ENCODE measurements at places on chromosomes 16 and 17.
A peak's percentile ranks its signal among the peaks of the same experiment; 100 is the strongest.

DNA sequence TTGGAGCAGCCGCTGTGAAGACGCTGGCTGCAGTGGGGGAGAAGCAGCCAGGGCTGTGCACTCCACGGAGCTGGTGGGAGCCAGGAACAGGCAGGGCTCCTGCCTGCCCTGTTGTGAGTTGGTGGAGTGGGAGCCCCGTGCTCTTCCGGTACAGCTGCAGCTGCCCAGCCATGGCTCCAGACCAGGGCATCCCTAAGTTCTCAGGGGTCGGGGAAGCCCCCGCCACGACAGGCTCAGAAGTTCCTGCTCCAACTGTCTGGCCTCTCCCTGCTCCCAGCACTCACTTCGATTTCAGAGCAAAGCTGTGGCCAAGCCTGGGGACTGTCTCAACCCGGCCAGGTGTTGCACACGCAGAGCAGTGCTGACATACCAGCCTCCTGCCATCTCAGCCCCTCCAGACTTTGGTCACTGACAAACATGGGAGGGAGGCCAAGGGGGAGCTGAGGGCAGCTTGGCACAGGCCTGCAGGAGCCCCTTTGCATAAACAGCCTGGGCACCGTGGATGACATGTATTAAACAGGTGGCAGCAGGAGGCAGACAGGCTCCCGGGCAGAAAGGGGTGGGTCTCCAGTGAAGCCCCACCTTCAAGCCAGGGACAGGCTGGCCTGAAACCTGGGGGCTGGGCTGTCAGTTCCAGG is 13.9 kb upstream of the KDM8 start:
- no peak for DNase-seq

DNA sequence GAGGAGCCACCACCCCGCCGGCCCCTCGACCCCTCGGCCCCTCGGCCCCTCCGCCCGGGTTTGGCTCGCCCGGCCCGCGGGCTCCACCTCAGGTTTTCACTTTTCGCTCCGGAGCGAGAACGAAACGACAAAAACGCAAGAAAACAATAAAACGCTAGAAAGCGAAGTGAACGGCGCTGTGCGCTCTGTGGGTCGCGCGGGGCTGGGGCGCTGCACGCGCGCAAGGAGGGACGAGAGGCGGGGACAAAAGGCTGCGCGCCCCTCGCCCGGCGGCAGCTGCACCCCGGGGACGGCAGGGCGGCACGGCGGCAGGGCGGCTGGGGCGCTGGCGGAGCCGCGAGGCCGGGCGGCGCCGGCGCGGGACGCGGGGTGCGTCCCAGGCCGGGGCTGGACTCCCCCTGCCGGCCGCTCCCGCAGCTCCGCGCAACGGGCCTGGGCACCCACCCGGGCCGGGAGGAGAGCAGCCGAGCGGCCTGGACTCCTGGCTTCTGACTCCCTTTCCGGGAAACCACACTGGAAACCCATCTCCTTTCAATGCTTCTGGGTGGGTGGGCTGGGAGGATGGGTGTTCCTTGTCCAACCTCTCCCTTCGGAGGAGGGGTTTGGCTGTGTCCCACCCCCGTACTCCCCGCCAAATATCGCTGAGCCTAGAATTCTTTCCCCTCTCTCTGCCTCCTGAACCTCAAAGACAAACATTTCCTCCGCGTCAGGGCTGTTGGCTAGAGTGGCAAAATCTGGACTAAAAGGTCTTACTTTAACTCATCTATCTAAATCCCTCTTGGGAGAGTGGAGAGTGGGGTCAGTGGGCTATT is 9.9 kb downstream of the TBX2 start:
- DNase-seq, result no peak

DNA sequence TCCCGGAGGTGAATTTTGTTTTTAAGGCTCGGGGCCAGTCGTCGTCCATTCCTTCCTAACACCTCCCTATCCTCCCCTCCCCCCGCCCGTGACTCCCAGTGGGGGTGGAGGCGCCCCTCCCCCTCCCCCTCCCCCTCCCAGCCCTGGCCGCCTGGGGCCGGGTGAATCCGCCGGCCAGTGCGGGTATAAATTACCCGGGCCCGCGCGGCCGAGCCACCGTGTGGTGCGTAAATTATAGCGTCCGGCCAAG is 2.0 kb upstream of the GSE1 start:
- DNase-seq, result no peak

DNA sequence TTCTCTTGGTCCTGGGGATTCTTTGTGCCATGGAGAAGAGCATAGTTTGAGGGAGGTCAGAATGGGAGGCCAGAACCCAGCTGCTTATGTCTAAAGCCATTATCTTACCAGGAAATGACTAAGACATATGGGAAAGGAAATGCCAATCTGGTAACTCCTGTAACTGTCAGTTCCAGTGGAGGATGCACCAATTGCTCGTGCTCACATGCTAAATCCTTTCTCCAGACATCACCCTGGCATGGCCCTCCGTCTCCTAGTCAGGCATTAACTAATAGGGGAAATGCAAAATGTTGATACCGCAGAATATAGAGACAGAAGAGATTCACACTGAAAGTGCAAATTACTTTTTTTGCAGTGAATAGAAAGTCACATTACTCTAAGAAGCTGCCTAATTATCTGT is 255.6 kb upstream of the HSBP1 start:
- DNase-seq, result no peak

DNA sequence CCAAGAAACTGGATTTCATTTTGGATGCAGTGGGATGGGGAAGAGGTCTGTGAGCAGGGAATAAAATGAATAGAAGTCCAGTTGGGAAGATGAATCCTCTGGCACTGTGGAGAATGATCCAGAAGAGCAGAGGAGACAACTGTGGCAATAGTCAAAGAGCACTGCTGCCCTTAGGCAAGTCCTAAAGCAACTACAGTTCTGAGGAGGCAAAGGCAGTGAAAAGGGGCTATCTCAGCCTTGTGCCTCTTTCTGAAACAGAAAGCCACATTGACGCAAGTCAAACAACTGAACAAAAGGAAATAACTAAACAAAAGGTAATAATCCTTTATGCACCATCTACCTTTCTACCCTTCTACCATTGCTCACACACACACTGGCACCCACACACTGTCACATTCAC is 238.0 kb upstream of the AXIN2 start:
- DNase-seq, result no peak

DNA sequence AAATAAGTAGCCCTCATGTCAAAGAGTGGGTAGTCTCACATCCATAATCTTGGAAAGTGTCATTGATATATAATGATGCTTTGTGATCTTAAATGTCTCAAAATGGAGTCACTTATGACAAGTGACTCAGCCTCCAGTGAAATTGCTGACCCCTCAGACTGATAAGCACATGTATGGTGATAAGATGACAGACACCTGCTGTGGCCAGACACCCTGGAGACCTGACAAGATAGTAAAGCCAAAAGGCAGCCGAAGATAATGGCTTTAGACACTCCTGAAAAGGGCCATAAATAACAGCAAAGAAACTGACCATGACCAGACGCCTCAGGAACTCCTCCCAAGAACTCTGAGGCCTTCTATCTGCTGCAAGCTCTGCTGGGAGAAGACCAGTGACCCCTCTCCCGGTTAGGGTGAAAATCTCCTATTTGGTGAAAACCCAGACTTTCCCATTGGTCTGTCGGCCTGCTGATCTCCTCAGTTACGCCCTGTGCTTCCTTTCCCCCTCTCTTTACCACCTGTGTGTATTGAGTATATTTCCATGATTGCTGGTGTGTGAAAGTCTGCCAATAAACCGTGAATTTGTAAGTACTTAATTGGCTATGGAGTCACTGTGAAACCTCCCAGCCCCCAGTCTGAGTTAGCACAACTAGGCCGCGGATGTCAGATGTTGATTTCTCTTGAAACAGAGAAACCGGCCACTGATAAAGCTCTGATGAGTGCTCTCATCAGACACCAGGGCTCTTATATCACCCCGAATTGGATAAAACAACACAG is 226.7 kb upstream of the MYOCD start:
- DNase-seq, result no peak

DNA sequence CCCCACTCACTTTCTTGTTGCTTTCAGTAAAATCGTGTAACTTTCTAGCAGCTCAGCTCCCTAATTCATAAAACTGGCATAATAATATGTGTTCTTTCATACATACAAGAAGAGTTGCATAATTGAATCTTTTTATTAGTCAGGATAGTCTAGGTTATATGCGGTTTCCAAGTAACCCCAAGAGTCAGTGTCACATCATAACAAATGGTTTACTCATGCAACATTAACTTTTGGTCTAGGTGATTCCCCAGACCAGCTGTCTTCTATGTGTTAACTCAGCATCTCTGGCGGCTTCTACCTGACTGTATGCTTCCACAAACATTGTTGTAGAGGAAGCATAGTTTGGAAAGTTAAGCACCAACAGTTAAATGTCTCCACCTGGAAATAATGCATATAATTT is 1000.4 kb downstream of the CDH11 start:
- DNase-seq, result no peak

DNA sequence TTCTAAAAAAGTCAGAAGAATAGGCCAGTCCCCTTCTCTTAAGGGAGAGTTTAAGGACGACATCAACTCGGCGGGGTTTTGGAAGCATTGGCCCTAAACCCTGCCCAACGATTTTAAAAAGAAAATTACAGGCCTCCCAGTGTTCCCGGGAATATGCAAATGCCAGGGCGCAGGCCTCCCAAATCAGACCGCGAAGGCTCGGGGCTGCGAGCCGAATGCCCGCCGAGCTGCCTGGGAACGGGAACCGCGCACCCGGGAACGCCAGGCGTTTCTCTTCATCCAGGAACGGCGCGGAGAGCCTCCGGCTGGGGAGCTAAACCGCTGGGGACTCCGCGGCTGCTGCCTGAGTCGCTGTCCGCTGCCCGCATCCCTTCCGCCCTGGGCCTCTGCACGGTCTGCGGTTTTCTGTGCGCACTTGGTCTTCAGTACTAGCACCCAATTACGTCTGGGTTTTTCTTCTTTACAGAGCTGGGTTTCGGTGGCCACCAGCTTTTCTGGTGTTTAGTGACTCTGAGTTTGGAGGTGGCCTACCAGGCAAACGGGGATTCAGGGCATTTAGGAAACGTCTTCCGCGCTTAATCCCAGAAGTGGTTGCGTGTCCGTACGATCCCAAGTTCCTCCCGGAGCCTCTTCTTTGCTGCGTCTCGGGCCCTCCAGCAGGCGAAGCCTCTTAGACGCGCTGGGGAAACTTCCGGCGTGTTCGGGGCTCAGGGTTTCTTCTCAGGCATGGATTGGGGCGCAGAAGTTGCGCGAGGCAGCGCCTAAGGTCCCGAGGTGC is 5.7 kb downstream of the IRX5 start:
- no peak for DNase-seq

DNA sequence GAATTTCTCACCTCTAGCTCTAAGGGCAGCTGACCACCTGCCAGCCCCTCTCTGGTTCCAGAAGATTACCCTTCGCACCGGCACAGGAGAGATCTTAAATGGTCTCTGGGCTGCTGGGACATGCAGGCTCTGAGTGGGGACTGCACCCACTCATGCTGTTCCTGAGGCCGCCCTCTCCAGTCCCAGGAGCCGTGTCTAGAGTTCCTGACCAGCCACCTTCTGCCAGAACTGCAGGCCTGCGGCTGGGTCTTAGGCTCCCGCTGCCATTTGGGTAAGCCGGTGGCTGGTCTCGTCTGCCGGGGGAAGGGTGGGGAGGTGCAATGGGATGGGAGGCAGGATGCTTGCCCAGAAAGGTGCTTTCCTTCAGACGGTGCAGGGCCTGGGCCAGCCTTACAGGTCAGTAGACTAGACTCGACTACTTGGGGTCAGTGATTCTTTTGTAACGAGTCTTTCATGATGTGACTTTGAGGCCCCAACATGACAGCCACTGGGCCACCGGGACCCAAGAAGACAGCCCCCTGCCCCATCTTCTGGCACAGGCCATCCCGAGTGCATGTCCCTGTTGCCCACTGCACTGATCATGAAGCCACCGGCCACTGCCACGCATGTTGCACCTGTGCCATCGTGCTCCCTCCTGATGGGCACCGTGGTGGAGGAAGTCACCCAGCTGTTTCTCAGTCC is 26.4 kb downstream of the B9D1 start:
- DNase-seq, result no peak

DNA sequence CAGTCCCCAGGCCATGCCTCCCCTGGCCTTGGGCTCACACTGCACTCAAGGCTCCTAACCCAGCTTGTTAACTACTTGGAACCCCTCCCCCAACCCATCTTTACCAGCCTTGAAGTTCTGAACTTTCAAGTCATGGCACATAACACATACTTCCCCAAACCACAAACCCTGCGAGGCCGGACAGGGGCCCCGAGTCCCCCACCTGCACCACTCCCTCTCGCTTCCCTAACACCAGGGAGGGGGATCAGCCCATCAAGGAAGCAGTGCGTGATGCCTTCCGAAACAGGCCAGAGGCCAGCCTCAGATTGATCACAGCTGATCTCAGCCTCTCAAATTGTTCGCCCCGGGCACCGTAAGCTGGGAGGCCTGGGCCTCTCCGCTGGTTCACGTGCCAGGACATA is 3.0 kb upstream of the NLRC3 start:
- DNase-seq, result no peak

DNA sequence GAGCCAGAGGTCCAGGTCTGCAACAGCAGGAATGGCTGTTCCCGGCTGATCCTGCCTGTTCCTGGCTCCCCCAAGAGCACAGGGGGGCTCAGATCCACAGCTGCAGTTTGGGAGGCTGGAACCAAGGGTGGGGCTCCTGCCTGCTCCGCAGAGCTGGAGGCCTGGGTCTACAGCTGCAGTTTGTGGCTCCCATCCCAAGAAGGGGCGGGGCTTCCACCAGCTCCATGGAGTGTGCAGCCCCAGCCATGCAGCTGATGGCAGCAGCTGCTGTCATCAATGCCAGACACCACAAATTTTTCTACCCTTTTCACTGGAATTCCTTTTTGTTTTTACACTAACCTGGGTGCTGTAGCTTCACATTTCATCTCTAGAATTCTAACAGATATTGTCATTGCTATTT is 135.4 kb upstream of the KIF2B start:
- DNase-seq, result no peak

- no peak for DNase-seq
These were observed 130.2 kb upstream of the CHMP6 start for GRCh38 chr17:80861418-80861815.

GRCh38 chr16:70254180-70254964 is 2.6 kb upstream of the EXOSC6 start:
- DNase-seq, result no peak

DNA sequence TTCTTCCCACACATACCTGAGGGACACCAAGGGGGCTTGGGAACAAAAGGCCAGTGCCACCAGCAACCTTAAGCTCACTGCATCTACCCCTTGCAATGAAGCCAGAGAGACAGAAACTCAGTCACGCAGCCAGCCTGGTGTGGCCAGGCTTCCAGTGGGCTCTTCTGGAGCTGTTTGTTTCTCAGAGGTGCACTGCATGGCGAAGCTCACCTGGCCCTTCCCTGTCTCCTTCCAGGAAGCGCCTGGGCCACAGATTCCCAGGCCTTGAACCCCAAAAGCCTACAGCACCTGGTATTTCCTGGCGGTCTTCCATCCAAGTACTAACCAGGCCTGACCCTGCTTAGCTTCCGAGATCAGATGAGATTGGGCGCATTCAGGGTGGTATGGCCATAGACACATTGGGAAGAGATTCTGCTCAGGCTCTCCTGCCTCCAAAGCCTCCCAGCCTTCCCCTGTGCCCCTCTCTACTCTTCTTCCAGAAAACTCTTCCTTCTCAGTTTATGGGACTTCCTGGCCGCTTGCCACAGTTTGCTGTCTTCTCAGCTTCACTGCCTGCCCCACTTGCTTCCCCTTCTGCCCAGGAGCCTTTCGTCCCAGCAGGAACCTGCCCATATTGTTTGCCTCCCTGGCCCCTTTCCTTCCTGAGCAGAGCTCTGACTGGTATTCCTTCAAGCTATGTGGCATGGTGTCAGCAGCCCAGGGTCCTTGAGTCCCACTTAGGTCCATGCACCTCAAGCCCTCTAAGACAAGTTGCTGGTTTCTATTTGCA is 1.6 kb downstream of the CISD3 start:
- DNase-seq, result no peak

GRCh38 chr16:81076566-81077075 is 417 bp downstream of the C16orf46 start:
- peak; percentile 34 for DNase-seq

GRCh38 chr16:50501986-50502615 is 46.1 kb upstream of the NKD1 start:
- no peak for DNase-seq

All from NCI-H524 treated with DMSO at 0.1 percent for 48 hours (cell line).